Ascending aorta (tissue), 2 donors: ENCODE measurements at places on chromosomes 2 and 18.

GRCh38 chr18:36668349-36668748 lies 160.5 kb downstream of the TPGS2 start:
- DNase-seq: no peak

DNA sequence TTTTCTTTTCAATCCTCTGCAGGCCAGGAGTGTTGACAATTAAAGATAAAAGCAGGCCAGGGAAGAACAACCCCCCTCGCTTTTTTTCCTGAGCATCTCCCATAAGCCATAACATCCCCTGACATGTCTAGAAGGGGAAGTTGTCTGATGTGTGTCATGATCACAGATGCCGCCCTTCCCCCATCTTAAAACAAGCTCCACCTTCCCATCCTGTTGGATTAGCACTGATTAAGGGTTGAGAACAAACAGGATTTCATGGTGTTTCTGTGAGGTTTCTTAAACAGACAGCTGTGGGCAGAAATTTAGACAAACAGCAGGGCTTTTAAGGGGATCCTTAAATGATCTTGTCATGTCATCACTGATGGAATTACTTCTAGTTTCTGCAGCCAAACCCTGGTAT lies 59.4 kb upstream of the UPP2 start:
- no peak for DNase-seq

GRCh38 chr2:237791977-237792727 lies 6.4 kb upstream of the RBM44 start:
- DNase-seq: no peak

DNA sequence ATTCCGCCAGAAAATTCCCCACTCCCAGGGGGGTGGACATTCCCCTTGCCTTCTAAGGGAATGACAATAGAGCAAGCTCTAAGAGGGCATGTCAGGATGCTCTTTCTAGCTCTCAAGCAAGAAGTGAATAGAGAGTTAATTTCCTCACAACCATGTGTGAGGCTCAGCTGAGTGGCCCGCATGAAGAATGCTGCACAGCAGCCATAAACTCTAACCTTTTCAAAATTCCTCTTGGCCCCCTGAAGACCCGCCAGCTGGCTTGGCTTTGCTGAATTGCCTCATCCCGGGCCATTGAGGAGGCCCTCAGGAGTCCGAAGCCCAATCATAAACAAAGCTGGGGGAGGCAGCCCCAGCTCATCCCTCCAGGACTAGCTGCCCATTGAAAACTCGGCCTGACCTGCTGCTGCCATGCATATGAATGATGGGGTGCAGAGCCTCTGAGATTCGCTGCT lies 38.2 kb downstream of the NRP2 start:
- no peak for DNase-seq

GRCh38 chr2:39175026-39175812 lies 54.4 kb upstream of the SOS1 start:
- DNase-seq: no peak
